ENCODE measurements at places on chromosomes 6 and 20. TPM values are rescaled to one million over a fixed set of nuclear protein-coding genes. Genes with fewer than 3 reads are reported as not detected.

The CALHM5 gene
- 0.52 TPM for total RNA-seq

The SLC22A16 gene
- total RNA-seq = not detected

The NR2E1 gene
- not detected for total RNA-seq

The TMEM14B gene
- 49.3 TPM for total RNA-seq

The RUNX2 gene
- 0.33 TPM for total RNA-seq

The SLC17A1 gene
- total RNA-seq = not detected

The SLC26A8 gene
- total RNA-seq = not detected

The DEFB124 gene
- not detected for total RNA-seq

The ZBTB46 gene
- 4.3 TPM for total RNA-seq

The RPS10 gene
- 1,206 TPM for total RNA-seq

The AVP gene
- total RNA-seq = not detected

The SLC4A11 gene
- total RNA-seq = not detected

The NOX3 gene
- not detected for total RNA-seq

The OCSTAMP gene
- total RNA-seq = not detected

The EPHA7 gene
- total RNA-seq = 0.33 TPM

The OXT gene
- total RNA-seq = not detected

The GTSF1L gene
- not detected for total RNA-seq

The DSE gene
- total RNA-seq = 14.0 TPM

The C4B gene
- 77.3 TPM for total RNA-seq

All from body of pancreas (tissue), 4 donors.